ENCODE measurements at places on chromosomes 3 and 15.
A peak's percentile ranks its signal among the peaks of the same experiment; 100 is the strongest.

GRCh38 chr3:13853978-13854296 lies 25.9 kb downstream of the WNT7A start:
- no peak for DNase-seq

DNA sequence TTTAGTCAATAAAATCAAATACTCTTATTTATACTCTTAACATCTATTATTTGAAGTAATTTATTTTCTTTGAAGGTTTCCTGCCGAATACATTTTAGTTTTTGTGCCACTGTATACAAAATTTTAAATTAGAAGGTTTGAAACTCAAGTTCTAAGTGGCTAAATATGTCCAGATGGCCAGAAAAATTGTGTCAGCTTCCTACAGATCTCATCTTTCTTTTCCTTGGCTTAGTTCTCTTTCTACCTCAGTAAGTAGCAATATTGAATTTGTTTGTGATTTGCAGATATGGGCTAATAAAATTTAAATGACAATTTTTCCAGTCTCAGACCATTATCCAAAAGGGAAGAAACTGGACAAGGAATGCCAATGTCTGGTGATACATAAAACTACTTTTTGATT lies 452.1 kb downstream of the ROBO2 start:
- DNase-seq: no peak

GRCh38 chr3:36817806-36818533 lies 53.6 kb upstream of the DCLK3 start:
- no peak for DNase-seq

DNA sequence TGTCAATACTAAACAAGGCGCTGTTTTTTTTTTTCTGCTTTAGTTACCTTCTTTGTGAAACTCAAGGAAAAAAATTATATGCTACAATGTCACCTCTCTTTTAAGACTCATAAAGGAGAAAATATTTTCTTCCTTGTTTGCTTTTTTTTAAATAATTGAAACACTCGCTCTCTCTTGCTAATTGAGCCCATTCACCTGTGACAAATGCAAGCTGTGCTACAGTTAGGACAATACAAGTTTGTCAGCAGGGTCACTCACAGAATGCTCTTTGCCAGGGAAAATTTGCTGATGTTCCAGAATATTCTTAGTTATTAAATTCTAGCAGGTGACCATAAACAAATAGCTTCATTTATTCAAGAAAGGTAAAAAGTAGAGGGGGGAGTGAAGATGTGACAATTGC lies 375.9 kb upstream of the DPPA4 start:
- DNase-seq: no peak

GRCh38 chr3:116153174-116153573 lies 292.1 kb downstream of the LSAMP start:
- DNase-seq: no peak

GRCh38 chr3:162443376-162443775 lies 946.8 kb downstream of the OTOL1 start:
- DNase-seq: no peak

DNA sequence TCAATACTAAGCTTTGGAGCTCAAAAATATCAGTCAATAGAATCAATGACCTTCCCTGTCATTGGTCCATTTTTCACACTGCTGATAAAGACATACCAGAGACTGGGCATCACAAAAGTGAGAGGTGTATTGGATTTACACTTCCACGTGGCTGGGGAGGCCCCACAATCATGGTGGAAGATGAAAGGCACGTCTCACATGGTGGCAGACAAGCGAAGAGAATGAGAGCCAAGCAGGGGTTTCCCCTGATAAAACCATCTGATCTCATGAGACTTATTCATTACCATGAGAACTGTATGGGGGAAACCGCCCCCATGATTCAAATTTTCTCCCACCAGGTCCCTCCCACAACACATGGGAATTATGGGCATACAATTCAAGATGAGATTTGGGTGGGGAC lies 81.9 kb downstream of the ANXA2 start:
- DNase-seq: no peak

GRCh38 chr3:129118745-129119144 lies 2.9 kb downstream of the RAB43 start:
- DNase-seq: peak; percentile 43

- DNase-seq: no peak
Observed at GRCh38 chr3:109195815-109196214, 59.3 kb downstream of the C3orf85 start.

GRCh38 chr3:25449857-25450256 lies 21.8 kb downstream of the RARB start:
- DNase-seq: no peak

DNA sequence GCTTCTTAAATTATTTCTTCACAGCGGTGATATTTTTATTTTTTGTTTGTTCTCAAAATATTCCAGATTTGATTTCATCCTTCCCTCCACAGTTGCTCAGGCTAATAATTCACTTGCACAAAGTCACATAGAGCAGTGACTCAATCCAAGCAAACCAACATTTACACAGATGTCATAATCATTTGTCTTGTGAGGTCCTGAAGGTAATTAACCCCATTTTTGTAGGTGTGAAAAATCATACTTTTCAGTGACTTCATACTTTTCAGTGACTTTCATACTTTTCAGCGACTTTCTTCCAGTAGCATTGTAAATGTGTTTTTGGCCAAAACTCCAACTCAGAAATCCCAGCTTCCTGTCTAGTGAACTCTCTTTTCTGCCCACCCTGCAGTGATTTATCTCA lies 32.1 kb downstream of the CD200 start:
- no peak for DNase-seq

- DNase-seq: no peak
Observed at GRCh38 chr3:73805435-73805834, 180.7 kb upstream of the PDZRN3 start.

- no peak for DNase-seq
Observed at GRCh38 chr15:67803996-67804843, 21.1 kb upstream of the SKOR1 start.

- DNase-seq: no peak
Observed at GRCh38 chr3:110518031-110518430, 553.6 kb upstream of the NECTIN3 start.

DNA sequence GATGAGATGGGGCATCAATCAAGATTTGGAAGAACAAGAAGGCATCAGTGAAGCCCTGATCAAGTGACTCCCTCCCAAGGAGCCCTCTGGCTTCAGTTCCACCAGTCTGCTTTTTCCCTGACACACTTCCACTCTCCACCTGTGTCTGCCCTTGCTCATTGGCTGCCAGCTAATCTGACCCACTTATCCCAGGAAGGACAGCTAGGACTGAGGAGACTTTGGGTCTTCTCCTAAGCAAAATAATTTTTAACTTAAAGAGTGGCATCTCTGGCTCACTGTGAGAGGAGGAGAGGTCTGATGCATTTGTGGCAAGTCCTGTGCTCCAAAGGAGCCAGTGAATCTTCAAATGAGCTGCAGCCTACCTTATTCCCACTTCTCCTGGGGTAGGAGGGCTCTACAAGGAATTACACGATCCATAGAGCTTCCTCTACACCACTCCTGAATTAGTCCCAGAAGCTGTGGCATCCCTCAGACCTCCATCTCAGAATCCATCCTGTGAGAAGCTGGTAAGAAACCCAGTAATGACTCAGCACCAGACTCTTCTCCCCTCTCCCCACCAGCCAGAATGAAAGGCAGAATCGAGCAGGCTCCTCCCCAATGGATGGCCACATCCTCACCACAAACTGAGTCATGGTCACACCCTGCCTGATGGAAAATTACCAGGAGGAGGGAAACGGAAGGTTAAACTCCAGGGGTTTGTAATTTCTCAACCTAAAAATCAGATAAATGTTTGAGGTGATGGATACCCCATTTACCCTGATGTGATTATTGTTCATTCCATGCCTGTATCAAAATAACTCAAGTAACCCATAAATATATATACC lies 6.3 kb upstream of the PKM start:
- DNase-seq: peak; percentile 30

- DNase-seq: no peak
Observed at GRCh38 chr3:134823679-134824078, 28.6 kb downstream of the EPHB1 start.

- no peak for DNase-seq
Observed at GRCh38 chr3:32315441-32315840, 76.2 kb upstream of the CMTM7 start.

- no peak for DNase-seq
Observed at GRCh38 chr15:52256930-52257733, 38.5 kb downstream of the MYO5C start.

- no peak for DNase-seq
Observed at GRCh38 chr3:112042842-112043280, 8.3 kb downstream of the TMPRSS7 start.

DNA sequence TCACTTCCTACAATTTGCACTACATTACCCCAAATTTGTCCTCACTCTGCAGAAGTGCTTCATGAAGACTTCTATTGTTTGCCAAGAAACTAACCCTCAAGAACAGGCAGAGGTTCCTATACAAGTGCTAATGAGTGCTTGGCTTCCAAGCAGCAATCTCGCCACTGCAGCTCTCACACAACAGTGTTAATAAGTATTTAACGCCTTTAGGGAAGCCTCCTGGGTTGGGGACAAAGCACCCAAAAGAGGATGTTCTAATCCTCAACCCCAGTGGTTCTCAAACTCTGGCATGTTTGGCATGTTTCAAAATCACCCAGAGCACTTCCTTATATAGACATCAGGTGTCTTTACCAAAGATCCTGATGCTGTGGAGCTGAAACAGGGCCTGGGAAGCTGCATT lies 64.6 kb downstream of the ZIC4 start:
- no peak for DNase-seq

GRCh38 chr15:92153620-92154019 lies 240.1 kb upstream of the ST8SIA2 start:
- DNase-seq: no peak

- DNase-seq: no peak
Observed at GRCh38 chr3:111080413-111080812, 8.8 kb downstream of the NECTIN3 start.

DNA sequence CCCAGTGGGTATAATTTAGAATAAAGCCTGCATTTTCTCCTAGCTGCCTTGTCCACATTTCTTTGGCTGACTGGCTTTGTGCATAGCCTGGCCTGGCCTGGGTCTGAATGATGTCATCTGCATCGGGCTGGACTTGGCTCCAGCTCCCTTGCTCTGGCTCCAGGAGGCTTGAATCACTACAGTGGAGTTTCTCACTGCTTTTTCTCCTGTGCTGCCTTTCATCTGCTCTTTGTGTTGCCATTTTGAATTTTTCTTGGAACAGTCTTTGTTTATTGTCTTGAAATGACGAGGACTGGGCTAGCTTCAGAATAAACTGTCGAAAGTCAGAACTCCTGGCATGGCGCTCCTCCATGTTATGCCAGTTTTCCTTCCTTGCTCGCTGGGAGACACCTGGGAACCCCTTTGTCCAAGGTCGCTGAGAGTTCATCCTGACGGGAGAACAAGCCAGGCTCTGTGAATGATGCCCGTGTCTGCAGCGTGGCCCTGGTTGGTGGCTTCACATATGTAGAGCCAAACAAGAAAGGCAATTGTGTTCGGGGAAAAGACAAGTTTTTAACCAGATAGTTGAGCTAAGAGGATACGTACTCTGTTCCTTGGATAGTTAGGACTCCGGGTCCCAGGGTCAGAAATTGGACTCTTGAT lies 258.9 kb downstream of the PDZRN3 start:
- no peak for DNase-seq

GRCh38 chr3:14235003-14235911 lies 56.6 kb downstream of the LSM3 start:
- DNase-seq: no peak

GRCh38 chr15:30791239-30792175 lies 112.2 kb upstream of the FAN1 start:
- DNase-seq: no peak

GRCh38 chr3:188076176-188076575 lies 77.8 kb upstream of the LPP start:
- DNase-seq: no peak

- DNase-seq: no peak
Observed at GRCh38 chr15:100923076-100923475, 3.9 kb downstream of the LRRK1 start.

GRCh38 chr3:172536505-172536904 lies 13.3 kb upstream of the TNFSF10 start:
- no peak for DNase-seq

GRCh38 chr15:94234300-94234699 lies 2.9 kb downstream of the MCTP2 start:
- no peak for DNase-seq

- no peak for DNase-seq
Observed at GRCh38 chr3:77686560-77686959, 646.7 kb downstream of the ROBO2 start.

DNA sequence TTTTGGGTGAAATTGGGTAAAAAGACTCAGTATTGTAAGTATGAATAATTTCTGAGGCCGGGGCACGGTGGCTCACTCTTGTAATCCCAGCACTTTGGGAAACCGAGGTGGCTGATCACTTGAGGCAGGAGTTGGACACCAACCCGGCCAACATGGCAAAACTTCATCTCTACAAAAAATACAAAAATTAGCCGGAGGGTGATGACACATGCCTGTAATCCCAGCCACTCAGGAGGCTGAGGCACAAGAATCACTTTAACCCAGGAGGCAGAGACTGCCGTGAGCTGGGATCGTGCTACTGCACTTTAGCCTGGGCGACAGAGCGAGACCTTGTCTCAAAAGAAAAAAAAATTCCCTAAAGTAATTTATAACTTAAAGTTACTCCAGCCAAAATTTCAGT lies 162.2 kb downstream of the APBA2 start:
- no peak for DNase-seq

GRCh38 chr15:57130956-57131355 lies 212.5 kb downstream of the TCF12 start:
- no peak for DNase-seq

- DNase-seq: peak; percentile 84
Observed at GRCh38 chr15:90954712-90955623, at the start of gene RCCD1. RCCD1 (plus strand) TSS chr15:90954884; CDS start chr15:90956735, 1,851 bp downstream.

GRCh38 chr3:59052803-59053411 lies 3.1 kb upstream of the CFAP20DC start:
- DNase-seq: no peak

- no peak for DNase-seq
Observed at GRCh38 chr3:195028877-195029606, 241.9 kb downstream of the XXYLT1 start.

GRCh38 chr3:23889386-23889785 lies 27.4 kb downstream of the NKIRAS1 start:
- DNase-seq: no peak

DNA sequence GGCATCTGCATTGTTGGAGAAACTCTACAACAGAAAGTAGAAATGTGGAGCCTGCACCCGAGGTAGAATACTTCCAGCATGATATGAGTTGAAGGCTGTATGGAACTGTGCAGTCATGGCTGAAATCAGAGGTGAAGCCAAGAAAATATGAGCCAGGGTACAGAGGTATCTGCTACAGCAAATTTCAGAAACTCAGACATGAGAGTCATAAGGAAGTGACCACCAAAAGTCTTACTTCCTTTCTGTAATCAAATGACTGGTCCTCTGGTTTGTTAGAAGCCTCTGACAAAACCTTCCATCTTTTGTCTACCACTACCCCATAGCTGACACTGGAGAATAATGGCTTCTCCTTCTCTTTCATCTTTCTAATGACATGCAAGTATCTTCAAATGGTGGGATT lies 159.4 kb downstream of the TMEM108 start:
- DNase-seq: no peak

DNA sequence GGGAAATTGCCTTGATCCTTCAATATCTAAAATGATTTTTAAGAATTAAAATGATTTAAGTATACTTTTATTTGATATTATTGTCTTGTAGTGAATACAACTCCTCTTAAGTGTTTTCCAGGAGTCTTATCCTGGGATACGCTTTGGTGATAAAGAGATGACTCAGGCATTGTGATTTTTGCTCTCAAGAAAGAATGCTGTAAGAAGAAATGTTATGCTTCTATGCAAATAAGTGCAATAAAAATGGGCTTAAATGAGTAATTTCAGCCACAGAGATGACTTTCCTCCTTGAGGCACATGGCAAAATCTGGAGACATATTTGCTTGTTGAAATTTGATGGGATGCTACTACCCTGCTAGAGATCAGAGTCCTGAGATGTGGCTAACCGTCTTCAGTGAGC lies 358.6 kb upstream of the BCHE start:
- DNase-seq: no peak
